SK-N-DZ (cell line): ENCODE measurements at places on chromosomes 16 and 17.

GRCh38 chr17:64058621-64059020, 38.2 kb upstream of the ICAM2 start:
- no peak for DNase-seq

DNA sequence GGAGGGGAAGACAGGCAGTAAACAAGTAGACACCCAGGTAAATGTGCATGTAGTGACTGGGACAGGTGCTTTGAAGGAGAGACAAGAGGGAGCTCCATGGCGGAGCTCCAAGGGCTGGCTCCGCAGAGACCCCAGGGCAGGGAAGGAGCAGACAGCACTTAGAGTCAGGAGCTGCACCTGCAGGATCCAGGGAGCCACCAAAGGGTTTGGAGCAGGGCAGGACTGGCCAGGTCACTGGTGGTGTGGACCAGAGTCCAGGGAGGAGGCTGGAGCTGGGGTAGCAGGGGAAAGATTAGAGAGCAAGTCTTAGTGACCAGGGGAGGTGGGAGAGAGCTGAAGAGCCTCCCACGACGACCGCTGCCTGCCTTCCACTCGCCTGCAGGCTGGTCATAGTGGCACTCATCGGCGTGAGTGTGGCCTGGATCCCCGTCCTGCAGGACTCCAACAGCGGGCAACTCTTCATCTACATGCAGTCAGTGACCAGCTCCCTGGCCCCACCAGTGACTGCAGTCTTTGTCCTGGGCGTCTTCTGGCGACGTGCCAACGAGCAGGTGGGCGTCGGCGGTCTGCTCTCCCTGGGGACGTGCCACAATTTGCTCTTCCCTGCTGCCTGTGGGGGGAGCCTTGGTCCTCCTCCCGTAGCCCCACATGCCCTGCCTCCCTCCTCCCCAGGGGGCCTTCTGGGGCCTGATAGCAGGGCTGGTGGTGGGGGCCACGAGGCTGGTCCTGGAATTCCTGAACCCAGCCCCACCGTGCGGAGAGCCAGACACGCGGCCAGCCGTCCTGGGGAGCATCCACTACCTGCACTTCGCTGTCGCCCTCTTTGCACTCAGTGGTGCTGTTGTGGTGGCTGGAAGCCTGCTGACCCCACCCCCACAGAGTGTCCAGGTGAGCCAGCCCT, 14.7 kb upstream of the FAM83G start:
- DNase-seq, result peak; percentile 47

- DNase-seq, result no peak
Observed at GRCh38 chr17:43410557-43411368, 12.0 kb downstream of the ARL4D start.

- no peak for DNase-seq
Observed at GRCh38 chr17:2898255-2898926, 102.2 kb downstream of the RAP1GAP2 start.

DNA sequence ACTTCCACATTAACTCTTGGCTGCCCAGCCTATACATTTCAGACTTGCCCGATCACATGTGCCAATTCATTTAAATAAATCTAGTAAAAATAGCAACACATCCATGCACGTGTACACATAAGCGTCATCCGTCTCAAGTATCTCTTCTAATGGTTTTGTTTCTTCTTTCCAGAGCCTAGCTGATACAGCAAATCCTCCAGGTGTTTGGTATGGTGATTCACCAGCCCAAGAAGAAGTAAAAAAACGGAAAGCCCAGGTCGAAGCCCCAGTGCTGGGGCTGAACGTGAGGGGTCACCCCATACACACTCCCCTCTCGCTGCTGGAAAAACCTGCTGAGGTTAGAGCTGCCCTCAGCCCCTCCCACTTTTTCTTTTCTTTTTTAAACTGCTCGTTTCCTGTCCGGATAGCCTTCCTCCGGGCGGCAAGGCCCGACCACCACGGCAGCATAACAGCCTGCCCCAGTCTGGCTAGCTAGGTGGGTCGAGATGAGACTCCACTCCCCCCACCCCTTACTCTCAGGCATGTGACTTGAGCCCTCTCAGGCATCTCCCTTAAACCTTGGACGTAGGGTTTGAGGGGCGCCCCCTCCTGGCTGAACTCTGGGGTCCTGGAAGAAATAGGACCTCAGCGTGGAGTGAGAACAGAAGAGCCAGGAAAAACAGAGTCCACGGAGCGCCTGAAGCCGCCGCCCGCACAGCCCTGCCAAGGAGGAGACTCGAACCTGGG, 13.9 kb upstream of the OR1F1 start:
- peak; percentile 68 for DNase-seq

DNA sequence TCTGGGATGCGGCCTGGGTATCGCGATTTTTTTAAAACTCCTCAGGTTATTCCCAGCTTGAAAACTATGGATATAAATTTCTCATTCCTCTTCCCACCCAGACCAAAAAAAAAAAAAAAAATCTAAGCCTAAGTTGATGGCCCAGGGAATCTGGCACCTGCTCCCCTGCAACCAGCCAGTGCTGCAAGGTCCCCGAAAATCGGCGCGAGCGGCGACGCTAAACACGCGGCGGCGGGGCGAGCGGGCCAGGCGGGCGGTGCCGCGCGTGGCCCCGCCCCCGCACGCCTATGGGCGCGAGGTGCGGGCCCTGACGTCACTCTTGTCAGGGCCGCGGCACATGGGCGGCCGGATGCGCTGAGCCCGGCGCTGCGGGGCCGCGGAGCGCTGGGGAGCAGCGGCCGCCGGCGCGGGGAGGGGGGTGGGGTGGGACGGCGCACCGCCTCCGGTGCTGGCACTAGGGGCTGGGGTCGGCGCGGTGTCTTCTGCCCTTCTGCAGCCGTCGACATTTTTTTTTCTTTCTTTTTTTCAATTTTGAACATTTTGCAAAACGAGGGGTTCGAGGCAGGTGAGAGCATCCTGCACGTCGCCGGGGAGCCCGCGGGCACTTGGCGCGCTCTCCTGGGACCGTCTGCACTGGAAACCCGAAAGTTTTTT, at the start of gene HLF:
TSS of gene HLF (plus strand) at position 316 of the 654 bp plus-strand sequence. CDS start 525 bp downstream, outside the sequence.
- DNase-seq, result peak; percentile 91

DNA sequence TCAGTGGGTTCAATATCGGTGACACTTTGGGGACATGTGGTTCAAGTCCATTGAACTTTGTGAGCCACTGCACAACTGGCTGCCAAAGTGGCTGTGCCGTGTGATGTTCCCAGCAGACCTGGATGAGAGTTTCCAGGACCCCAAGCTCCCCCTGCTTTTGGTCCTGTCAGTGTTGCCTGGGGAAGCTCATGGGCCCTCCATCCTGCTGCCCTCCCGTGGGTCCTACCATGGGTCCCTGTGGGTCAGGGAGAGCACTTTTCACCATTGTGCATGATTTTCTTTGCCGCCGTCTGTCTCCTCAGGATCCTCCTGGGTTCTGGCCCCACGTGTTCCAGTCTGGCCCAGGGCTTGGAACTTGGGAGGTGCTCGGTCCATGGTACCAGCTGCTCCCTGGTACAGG, 38.1 kb downstream of the LGALS9 start:
- no peak for DNase-seq

GRCh38 chr17:62675260-62675659, 47.8 kb downstream of the MRC2 start:
- no peak for DNase-seq

GRCh38 chr17:64938925-64939474, 19.7 kb upstream of the LRRC37A3 start:
- DNase-seq, result no peak

GRCh38 chr16:68737046-68737729, at the start of gene CDH1:
Gene CDH1, plus strand, starts transcription at chr16:68737292. Its CDS starts 124 bp downstream, at chr16:68737416.
- DNase-seq, result no peak

GRCh38 chr17:64498308-64499203, 1.7 kb upstream of the POLG2 start:
- DNase-seq, result no peak

- DNase-seq, result no peak
Observed at GRCh38 chr16:58853854-58854791, 120.0 kb upstream of the GOT2 start.

DNA sequence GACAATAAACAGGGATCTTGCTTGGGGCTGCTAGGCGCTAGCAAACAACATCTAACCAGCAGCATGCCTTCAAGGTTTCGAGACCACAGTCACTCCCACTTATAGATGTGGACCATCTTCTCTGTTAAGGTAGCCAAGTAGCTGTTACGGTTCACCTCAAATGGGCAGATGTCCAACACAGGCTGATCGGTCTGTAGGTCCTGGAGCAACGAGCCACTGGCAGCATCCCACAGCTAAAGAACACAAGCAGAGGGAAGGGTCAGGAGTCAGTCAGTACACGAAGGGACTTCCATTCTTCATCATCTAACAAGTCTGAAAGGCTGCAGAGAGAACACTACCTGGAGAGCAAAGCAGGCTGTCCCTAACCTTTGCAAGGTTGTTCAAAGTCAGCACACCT, 16.9 kb upstream of the GLG1 start:
- no peak for DNase-seq

- peak; percentile 80 for DNase-seq
Observed at GRCh38 chr17:8223356-8224126, 13.2 kb upstream of the AURKB start.
